ENCODE measurements at places on chromosomes 5 and 9.

- DNase-seq = no peak
Measured at GRCh38 chr9:6873857-6874256, 116.1 kb downstream of the KDM4C start.

GRCh38 chr9:20352591-20352990, 269.7 kb downstream of the MLLT3 start:
- DNase-seq = no peak

- DNase-seq = no peak
Measured at GRCh38 chr5:95733107-95733665, 2.0 kb downstream of the RHOBTB3 start.

- DNase-seq = peak; percentile 16
Measured at GRCh38 chr5:116137544-116138378, 52.9 kb downstream of the COMMD10 start.

DNA sequence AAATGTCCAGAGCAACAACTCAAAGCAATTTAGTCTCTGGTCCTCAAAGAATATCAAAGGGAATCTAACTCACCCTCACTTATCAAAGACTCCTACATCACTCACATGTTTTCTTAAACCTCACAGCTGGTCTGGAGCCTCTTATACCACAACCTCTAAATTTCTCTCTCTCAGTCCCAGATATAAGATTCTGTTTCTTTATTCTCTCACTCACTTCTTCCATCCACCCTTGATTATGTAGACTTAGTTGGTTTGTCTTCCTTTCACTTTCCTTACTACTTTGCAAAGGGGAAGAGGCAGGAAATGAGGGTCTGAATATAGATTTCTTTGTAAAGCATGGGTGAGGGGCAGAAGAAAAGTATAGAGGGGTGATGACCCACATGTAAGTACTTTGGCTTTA, 75.4 kb upstream of the STARD4 start:
- no peak for DNase-seq

- DNase-seq = peak; percentile 50
Measured at GRCh38 chr9:122374885-122375420, 4.1 kb downstream of the PTGS1 start.
